ENCODE measurements at places on chromosomes 13 and 19.

GRCh38 chr19:5680084-5680436 is 256 bp downstream of the MICOS13 start:
- no peak for DNase-seq

GRCh38 chr13:35804901-35805300 is 326.3 kb downstream of the DCLK1 start:
- DNase-seq = peak; percentile 9

DNA sequence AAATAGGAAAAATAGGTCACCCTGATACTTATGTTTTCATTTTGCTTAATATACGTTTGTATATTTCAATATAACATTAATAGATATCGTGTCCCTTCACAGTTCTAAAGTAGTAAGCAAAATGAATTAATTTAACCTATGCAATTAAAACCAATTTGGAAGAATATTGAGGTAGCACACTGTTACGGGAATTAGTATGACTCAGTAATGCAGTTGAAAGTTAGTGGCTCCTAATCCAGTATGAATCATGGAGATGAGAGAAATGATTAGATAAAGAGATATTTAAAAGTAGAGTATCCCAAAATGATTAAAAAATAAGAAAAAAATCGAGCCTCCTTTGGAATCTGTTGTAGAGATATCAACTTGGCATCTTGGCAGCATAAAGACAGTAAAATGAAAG is 177.0 kb upstream of the SLITRK6 start:
- no peak for DNase-seq

DNA sequence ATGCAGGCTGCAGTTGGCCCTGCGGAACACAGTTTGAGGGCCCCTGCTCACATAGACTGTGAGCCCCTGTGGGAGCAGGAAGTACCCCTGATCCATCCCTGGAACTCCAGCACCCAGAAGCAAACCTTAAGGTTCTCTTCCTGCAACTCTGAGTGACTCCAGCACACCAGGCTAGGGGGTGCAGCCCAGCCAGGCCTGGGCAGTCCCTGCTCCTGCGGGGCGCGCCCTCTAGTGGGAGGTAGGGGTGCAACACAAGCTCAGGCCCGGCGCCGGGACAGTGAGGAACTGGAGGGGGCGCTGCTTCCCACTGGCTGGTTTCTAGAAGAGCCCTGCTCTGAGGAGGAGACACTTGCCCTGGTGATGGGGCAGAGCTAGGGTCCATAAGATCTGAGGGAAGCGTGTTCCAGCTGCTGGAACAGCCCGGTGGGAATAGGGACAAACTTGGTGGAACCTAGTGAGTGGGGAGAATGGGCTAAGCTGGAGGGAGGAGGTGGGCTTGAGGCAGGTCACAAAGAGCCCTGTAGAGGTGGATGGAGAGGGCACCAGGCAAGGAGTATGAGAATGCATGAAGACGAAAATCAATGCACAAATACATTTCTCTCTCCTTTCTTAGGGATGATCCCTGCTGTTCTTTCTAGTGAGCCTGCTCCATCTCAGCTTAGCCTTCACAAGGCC is 5.0 kb downstream of the ZSCAN5A start:
- DNase-seq = peak; percentile 9

GRCh38 chr19:4981681-4981958 is 12.7 kb downstream of the KDM4B start:
- no peak for DNase-seq
